ENCODE measurements at places on chromosomes 3 and 15.
A peak's percentile ranks its signal among the peaks of the same experiment; 100 is the strongest.

- DNase-seq: no peak
These were observed 117.4 kb downstream of the LIPC start for GRCh38 chr15:58549013-58549784.

DNA sequence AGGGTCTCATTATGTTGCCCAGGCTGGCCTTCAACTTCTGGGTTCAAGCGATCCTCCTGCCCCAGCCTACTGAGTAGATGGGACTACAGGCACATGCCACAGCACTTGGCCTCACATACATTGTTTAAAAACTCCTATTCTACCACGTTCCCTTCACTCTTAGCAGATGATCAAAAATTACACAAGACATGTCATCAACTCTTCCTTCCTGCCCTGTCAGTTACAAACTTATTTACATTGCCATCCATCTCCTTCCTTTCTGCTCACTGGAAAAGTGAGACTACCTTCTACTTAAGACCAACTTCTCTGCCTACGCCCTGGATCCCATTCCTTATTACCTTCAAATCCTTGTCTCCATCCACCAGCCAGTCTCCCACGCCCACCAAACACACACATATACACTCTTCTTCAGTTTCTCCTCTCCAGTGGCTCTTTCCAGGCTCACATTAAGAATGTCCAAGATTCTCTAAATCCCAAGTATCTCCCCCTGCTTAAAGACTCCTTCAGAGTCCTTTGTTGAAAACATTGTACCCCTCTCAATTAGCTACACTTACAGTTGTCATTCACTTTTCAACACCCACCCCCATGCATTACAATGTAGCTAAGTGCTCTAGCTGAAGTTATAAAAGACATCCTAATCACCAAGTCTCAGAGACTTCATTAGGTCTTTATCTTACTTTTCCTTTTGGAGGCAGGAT lies 4.3 kb downstream of the PEAK1 start:
- no peak for DNase-seq

GRCh38 chr3:53219895-53220483 lies 35.8 kb downstream of the TKT start:
- peak; percentile 44 for DNase-seq

- DNase-seq: no peak
These were observed 295.8 kb upstream of the LYSMD4 start for GRCh38 chr15:100029045-100029444.

- DNase-seq: no peak
These were observed 51.8 kb downstream of the NOX5 start for GRCh38 chr15:69066007-69066995.

GRCh38 chr3:55426486-55426885 lies 60.6 kb downstream of the WNT5A start:
- DNase-seq: no peak

DNA sequence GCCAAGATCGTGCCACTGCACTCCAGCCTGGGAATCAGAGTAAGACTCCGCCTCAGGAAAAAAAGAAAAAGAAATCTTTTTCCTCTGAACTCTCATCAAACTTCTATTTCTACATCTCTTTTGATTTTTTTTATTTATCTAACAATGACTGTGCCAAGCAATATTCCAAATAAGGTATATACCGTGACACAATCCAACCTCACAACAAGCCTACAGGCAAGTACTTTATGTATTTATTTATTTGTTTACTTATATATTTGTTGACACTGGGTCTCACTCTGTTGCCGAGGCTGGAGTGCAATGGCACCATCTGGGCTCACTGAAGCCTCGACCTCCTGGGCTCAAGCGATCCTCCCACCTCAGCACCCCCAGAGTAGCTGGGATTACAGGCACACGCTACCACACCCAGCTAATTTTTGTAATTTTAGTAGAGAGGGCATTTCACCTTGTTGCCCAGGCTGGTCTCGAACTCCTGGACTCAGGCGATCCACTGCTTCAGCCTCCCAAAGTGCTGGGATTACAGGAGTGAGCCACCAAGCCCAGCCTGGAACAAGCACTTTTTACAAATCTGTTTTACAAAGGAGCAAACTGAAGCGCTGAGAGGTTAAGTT lies 94.9 kb upstream of the CHD2 start:
- no peak for DNase-seq

GRCh38 chr3:195035345-195036202 lies 235.4 kb downstream of the XXYLT1 start:
- DNase-seq: no peak

DNA sequence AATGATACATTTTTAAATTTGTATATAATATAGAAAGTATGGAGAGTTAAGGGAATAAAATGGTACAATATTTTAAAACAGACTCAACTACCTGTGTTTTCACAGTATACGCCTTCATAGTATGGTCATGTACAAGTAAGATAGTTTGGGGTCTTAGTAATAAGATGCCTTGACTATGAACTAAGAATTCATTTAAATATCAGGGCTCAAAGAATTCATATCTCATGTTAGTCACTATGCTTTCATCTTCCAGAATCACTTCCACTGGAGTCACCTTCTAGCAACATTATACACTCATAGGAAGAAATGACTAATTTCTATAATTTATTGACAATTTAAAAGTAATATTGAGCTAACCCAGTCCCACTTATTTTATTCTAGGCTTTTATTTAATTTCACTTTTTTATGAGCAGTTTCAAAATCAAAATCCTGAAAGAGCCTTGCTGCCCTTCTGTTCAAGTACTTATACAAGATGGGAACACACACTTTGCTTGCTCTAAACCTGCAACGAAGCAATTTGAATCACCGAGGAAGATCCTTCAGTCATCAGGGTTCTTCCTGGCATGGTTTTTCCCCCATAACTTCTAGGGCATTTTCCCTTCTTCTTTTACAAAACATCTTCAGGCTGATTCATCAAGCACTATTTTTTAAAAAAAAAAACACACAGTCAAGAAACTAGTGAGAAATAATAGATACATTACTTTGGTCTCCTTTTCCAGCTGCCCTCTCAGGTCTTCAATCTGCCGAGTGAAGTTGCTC lies 94.1 kb downstream of the MYH15 start:
- no peak for DNase-seq

DNA sequence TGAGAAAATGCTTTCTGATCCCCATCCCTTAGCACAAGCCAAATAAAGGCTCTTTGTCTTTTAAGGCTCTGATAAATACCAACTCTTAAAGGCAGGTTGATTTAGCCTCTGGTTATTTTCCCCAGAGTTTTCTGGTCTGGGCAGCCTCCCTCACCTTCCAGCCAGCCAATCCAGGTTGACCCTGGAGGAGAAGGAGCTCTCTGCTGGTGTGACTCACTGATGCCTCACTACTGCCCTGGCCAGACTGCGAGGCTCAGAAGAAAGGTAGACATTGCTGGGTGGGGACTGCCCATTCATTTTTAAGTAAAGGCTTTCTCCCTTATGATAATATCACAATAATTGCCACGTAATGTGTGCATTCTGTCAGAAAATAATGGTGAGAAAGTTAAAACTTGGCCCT lies 37.1 kb downstream of the SLCO3A1 start:
- no peak for DNase-seq

GRCh38 chr15:69035205-69035917 lies 20.9 kb downstream of the NOX5 start:
- no peak for DNase-seq

GRCh38 chr15:71708051-71708429 lies 102.3 kb upstream of the NR2E3 start:
- no peak for DNase-seq

DNA sequence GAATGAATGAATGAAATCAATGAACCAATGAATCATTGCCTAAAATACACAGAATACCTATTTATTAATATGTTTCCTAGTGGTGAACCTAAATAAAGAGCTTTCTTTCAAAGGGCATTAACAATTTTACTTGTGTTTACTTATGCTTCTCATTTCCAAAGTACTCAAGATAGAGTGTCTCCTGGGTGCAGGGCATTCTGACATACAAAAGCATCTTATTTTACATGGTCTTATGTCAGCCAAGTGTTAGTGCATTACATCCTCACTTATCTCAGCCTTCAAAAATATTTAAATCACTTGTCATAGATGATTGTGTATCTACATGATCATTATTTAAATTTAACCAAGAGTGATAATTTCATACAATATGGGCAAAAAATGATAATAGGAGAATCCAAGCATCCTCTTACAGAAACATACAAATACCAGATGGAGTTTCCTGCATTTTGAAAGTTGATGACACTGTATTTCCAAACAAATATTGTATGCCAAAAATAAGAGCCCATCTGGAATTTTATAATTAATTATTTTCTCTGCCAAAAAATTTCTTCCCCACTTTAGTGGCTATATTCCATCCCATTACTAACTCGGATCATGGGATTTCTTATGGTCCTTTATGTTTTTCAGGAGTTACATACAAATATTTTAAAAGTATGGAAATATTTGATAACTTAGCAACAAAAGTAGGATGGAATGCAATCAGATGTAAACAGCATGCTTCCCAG lies 279.0 kb downstream of the RBMS3 start:
- no peak for DNase-seq

- DNase-seq: no peak
These were observed 169.4 kb downstream of the KLHL25 start for GRCh38 chr15:85625166-85625830.

- DNase-seq: no peak
These were observed 48.9 kb upstream of the RBP1 start for GRCh38 chr3:139588450-139588849.

GRCh38 chr15:59741274-59741906 lies 52.3 kb upstream of the BNIP2 start:
- DNase-seq: no peak

DNA sequence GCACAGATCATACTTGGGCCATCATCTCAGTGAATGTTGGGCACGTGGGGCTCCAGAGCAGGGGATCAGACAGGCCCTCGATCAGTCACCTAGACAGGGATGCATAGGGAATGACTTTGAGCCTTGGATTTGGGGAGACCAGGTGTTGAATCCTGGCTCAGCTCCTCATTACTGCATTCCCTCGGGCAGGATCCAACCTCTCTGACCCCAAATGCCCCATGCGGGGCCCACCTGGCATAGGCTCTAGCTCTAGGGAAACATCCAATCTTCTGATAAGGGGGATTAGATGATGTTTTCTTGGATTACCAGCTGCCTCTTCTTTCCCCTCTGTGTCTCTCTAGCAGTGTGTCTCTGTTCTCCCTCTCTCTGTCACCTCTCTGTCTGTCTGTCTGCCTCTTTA lies 22.7 kb downstream of the LOXL1 start:
- no peak for DNase-seq

DNA sequence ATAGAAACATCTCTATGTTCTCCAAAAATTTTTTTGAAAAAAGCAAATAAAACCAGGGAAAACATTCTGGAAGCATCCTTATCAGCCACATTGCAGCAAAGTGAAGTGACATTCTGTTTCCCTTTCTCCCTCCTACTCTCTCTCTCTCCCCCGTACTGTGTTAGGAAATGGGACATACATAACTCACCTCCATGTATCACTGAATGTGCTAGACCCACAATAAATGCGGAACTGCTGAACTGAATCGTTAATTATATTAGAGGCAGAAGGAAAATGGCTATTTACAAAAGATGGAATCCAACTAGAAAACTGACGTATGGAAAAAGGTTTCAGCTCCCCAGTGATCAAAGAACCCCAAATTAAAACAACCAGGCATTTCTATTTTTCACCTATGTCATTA lies 129.8 kb downstream of the MINAR1 start:
- DNase-seq: no peak

DNA sequence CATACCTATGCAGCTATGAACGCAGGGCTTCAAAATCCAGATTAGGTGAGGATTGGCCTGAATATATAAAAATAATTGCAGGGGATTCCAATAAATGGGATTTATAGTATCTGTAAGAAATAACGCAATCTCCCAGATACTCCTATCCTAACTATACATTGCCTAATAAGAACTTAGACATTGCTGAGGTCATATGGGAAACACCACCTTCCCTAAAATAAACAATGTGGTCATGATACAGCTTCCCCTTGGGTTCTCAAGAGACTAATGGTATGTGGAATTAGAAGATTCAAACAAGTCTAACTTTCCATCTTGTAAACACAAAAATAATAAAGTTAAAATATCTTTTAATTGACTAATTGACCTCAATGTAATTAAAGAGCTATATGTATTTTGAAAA lies 28.2 kb downstream of the UBE3A start:
- DNase-seq: no peak

GRCh38 chr15:69265347-69265955 lies 33.3 kb upstream of the PAQR5 start:
- DNase-seq: no peak

- no peak for DNase-seq
These were observed 895 bp downstream of the GATA2 start for GRCh38 chr3:128491941-128492670.

DNA sequence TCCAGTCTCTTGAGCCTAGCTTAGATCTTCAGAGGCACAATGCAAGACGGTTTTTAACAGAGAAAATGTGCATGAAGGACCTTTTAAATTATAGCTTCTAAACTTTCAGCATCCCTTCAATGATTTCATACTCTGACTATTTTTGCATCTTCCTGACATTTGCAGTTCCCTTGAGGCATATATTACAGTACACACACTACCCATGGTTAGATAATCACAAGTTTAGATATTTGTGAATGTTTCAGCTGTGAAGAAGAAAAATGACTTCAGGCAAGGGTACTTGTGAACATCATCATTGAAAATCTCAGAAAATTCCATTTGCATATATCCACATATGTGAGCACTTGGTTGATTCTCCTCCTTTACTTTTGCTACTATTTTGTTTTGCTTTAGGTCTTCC lies 341.5 kb downstream of the ROBO2 start:
- DNase-seq: no peak

GRCh38 chr3:159378396-159379194 lies 576.7 kb downstream of the MFSD1 start:
- no peak for DNase-seq

DNA sequence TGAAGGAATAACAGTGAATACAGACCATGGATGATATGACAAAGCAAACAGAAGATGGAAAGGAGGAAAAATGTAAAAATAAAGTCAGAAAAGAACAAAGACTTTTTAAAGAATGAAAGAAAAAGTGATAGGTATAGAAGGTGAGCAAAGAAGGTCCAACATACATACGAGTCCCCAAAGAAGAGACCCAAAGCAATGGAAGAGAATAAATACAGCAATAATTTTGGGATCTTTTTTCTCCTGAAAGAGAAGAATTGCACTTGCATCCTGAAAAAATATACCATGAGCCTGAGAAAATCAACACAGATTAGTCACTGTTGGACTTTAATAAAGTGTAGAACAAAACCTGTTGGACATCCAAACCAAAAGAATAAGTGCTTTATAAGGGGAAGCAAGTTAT lies 85.3 kb upstream of the SLC6A1 start:
- no peak for DNase-seq

DNA sequence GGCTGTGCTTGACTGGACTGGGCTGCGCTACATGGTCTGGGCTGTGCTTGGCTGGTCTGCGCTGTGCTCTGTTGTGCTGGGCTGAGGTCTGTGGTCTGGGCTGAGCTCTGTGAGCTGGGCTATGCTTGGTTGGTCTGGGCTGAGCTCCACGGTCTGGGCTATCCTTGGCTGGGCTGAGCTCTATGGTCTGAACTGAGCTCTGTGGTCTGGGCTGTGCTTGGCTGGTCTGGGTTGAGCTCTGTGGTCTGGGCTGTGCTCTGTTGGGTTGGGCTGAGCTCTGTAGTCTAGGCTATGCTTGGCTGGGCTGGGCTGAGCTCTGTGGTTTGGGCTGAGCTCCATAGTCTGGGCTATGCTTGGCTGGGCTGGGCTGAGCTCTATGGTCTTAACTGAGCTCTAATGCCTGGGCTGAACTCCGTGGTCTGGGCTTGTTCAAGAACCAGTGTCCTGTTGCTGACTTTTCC lies 92.0 kb downstream of the PLXNA1 start:
- DNase-seq: no peak
